ENCODE measurements at places on chromosomes 5 and 9.

DNA sequence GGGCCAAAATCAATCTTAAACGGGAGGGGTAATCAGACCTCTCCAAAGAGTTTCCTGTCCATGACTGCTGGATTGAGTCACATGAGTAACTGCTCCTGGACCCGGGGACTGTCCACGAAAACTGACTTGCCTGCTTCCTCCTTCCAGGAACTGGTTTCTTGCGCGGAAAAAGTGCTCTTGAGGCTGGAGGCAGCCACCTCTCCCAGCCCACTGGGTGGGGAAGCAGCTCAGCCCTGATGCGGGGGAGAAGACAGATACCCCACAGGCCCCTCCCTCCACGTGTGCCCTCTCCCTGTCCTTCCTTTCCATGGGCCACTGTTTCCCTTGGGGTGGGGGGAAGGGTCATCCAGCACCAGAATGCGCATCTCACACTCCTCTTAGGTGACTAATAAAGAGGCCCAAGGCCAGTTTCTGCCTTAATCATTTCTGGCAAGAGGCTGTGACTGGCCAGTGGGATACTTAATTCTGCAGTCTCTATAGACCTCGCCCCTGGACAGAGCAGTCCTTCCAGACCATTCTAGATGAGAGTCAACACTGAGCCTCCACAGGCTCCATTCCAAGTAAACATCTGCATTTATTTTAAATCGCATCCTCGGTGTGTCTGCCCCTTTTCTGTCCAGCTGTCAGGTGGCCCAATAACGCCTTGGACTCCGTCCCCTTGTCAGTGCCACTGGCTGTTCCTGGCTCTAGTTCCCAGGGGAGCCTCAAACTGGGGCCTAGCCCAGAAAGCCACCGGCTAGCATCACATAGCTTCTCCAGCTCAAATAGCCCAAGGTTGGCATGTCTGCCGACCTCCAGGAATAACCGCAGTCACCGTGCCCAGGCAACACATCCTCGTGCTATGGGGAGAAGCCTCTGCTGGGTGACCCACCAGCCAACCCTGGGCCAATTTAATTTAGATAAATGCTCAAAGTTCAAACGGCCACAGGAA, 12.0 kb downstream of the REXO4 start:
- no peak for DNase-seq

DNA sequence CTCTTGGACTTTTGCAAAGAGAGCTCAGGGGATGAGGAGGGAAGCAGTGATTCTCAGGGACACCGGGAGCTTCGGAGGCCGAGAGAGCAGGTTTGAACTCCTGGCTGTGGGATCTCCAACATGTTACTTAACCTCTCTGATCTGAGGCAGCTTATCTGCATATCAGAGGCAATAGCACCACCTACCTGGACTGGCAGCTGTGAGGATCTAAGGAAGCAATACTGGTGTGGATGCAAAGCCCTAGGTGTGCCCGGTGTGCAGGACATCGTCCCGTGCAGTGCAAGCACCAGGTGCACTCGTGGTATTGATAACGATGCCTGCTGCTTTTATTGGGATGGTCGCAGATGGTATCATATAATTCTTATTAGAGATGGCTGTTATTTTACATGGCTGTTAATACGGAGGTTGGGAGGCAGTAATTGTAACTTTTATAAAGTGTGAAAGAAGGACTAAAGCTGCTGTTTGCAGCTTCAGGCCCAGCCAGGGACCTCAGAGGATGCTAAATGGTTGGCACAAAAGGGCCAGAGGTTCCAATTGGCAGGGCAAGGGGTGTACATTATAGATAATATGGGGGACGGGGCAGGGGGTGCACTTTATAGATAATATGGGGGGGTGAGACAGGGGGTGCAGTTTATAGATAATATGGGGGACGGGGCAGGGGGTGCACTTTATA, 14.9 kb downstream of the COL5A1 start:
- DNase-seq = no peak

- no peak for DNase-seq
Observed at GRCh38 chr9:126777733-126778132, 27.1 kb upstream of the ZBTB43 start.

- no peak for DNase-seq
Observed at GRCh38 chr9:95640336-95640735, 123.6 kb upstream of the PTCH1 start.

GRCh38 chr9:70133253-70134208, 89.9 kb downstream of the MAMDC2 start:
- DNase-seq = no peak

GRCh38 chr5:163915481-163915961, 410.1 kb downstream of the MAT2B start:
- DNase-seq = no peak

DNA sequence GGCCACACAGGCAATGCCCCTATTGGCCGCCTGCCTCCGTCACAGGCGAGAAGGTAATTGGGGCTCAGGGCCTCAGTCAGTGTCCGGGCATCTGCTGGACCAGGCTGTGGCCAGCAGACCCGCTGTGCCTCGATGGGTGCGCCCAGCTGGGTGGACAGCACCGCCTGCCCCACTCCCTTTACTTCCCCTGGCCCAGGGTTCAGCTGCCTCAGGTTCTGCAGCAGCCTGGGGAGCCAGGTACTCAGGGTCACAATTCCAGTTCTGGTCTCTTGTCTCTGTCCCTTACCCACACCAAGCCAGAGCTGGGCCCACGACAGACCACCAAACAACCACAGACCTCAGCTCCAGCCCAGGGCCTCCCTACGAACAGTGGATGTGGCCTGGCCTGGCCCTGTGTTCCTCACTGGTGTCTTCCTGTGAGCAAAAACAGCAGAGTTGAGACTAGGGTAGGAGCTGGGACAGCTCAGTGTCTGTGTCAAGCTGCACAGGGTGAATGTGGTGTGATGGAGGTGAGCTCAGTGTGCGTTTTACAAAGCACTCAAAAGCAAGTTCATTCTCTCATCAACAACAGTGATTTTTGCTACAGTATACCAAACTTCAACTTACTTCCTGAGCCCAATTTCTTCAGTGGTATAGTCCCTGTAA, 33.4 kb upstream of the SUSD3 start:
- DNase-seq = no peak

DNA sequence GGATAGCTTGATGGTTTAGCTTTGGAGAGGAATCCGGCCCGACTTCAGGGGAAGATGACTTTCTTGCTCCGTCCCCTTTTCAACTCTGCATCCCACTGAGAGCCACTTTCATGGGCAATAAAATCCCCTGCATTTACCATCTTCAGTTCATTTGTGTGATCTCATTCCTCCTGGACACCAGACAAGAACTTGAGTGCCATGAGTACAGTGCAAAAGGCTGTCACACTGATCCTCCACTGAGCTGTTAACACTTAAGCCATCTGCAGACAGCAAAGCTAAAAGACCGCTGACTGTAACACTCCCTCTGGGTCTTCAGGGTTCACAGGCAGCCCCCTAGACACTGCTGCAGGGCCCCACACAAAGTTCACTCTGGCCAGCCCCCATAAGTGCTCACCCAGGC, 48.3 kb upstream of the TCERG1 start:
- DNase-seq = no peak

DNA sequence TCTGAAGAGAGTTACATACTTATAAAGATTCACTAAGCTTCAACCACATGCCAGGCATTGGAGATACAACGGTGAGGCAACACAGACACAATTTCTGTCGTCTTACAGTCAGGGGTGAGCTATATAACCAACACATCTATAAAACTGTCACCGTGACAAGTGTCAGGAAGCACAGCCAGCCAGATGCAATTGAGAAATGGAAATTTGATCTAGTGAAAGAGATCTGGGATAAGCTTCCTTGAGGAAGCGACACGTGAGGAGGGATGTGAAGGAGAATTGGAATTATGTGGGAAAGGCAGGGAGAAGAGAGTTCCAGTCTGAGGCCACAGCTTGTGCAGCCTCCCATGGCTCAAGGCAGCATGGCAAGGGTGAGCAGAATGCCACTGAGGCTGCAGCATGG, 50.9 kb upstream of the ZNF354B start:
- DNase-seq = no peak

- no peak for DNase-seq
Observed at GRCh38 chr9:135605238-135605781, 34.0 kb downstream of the GLT6D1 start.

- no peak for DNase-seq
Observed at GRCh38 chr5:74994826-74995225, 57.5 kb downstream of the GCNT4 start.

- DNase-seq = no peak
Observed at GRCh38 chr9:91198405-91198804, 163.3 kb downstream of the AUH start.

- DNase-seq = no peak
Observed at GRCh38 chr5:163387589-163388343, 49.6 kb upstream of the CCNG1 start.

GRCh38 chr5:116573279-116573701, 1.3 kb downstream of the SEMA6A start:
- no peak for DNase-seq

DNA sequence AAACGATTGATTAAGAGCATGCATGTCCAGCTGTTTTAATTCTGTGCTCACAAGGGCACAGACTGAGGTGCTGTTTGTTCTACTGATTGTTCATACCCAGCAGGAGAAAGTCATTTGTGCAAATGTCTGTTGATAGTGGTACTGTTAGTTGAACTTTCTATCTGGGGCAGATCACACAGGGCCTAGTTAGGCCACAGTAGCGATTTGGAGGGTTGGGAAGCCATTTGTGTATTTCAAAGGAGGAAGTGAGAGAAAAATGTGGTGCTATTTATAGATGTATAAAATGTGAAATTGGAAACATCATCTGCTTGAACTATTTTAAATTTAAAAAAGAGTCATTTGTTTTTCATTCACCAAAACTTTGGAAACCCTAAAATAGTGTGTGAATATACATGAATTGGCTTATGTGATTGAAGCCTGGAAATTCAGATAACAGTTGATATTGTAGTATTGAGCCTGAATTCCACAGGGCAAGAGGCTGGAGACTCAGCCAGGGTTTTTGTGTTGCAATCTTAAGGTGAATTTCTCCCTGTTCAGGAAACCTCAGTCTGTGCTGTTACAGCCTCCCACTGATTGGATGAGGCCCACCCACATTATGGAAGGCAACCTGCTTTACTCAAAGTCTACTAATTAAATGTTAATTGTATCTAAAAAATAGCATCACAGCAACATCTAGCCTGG, 162.0 kb upstream of the CDKN2B start:
- DNase-seq = no peak

All from left renal cortex interstitium (tissue), 4 donors.